Glutamatergic neuron (in vitro differentiated cells): ENCODE measurements at places on chromosomes 5 and 9.

GRCh38 chr9:84945878-84946538 is 276.5 kb downstream of the NTRK2 start:
- DNase-seq, result no peak

DNA sequence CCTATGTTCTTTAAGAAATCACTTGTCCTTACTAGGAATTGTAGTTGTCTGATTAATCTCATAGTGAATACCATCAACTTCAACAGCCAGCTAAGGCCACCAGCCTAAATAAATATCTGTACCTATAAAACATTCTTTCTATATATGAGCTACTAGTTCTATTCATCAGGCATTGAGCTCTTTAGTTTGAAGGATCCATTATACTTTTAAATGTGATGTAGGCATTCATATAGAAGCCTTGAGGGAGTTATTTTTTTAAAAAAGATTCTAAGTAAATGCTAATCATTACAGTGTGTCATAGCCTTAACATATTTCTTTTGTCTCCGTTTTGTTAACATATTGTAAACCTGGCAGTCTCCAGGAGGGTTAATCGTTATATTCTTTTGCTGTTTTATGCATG is 838.3 kb downstream of the PTPRD start:
- no peak for DNase-seq

DNA sequence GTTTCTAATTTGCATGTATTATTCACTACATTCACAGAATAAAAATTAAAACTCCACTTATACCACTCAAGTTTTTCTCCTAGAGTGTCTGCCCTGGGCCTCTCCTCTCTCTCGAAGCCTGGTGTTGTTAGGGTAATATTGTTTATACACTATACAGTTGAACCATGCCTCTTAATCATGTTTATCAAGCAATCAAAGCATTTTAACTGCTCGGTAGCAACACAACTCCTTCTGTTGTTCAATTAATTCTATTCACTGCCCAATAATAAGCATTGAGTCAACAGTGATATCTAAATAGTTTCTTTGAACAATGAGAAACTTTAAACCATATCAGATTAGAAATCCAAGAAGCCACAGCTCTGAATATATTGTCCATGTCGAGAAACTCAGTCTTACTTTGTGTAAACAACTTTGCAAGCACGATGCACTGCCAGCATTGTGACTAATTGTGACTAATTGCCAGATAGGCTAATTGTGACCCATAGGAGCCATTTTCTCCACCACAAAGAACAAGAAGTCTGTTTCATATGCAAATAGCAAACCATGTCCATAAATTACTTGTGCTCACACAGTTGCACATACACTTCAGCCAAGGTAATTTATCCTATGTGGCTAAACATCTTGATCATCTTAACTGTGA is at the start of gene DNAH5:
Gene DNAH5 (minus strand): TSS at position 129 of the 640 bp plus-strand sequence. CDS start 250 bp downstream, outside the sequence.
- DNase-seq, result no peak

GRCh38 chr9:75432888-75433287 is 344.6 kb downstream of the OSTF1 start:
- DNase-seq, result no peak

GRCh38 chr5:83199126-83199525 is 121.8 kb downstream of the XRCC4 start:
- DNase-seq, result no peak

- no peak for DNase-seq
Observed at GRCh38 chr9:131698618-131698985, 41.3 kb downstream of the RAPGEF1 start.

DNA sequence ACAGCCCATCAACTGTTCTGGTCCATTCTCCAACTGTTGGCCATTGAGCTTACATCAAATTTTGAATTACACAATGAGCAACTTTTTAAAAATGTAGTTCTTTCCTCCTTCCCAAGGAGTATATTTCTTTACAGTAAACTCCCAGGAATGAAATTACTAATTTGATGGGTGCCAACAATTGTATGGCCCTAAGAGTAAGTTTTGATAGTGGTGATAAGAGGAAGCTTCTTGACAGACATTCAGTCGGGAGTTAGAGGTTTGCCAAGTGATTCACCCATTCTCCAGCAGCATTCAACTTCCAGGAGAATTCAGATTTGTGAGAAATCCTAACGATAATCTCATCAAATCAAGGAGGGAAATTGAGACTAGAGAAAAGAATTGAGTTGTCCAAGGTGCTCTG is 579.9 kb downstream of the ACTL7B start:
- DNase-seq, result no peak

- DNase-seq, result no peak
Observed at GRCh38 chr5:60703944-60704343, 4.0 kb upstream of the DEPDC1B start.

GRCh38 chr9:76658510-76659231 is 105.6 kb upstream of the PCA3 start:
- DNase-seq, result no peak

DNA sequence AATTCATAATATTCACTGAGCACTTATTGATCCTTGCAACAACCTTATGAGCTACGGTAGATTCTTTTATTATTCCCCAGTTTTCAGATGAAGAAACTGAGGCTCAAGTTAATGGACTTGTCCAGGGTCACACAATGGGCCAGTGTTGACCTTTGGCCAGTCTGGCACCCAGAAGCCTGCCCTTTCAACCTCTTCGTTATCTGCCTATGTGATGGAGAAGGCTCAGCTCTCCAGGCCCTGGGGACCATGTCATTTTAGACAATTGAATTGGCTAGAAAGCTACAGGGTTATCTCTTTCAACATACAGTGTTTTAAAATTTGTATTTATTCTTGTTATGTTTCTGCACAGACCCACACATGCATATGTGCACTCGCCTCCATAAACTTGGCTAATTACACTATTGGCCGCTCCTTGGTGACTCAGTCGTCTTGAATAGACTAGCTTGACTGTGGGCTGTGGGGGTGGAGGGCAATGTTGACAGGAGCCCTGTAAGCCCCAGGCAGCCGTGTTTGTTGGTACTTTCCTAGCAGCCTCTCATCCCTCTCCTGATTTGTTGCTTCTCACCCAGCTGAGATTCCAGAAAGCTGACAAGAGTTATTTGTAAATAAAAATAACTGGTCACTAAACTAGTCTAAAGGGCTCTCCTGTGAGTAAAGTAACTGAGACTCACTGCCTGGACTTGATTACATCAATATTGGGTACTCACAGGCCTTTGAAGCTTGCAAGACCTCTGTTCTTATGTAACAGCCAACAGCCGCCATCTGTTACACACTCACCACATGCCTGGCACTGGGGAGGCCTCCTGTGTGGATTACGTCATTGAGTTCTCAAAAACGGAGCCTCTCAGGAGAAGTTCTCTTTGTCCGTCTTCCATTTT is 8.5 kb upstream of the ANGPTL2 start:
- DNase-seq, result peak; percentile 83

- no peak for DNase-seq
Observed at GRCh38 chr5:137665678-137666460, 70.0 kb downstream of the KLHL3 start.

DNA sequence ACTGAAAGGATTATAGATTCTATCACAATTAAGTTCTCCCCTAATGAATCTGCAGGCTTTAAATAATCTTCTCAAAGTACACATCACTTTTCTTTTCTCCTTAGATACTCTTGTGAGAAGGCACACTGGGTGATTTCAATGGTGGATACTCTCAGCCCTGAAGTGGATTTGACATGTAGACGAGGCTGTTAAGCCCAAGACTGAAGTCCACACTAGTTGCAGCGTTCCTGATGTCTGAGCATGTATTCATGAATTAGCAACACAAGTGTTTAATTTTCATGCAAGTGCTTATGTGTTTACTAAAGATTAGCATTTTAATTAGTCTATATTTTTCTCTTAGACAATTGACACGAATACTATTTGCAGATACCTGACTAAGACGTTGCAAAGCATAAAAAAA is 218.9 kb downstream of the TMEM161B start:
- no peak for DNase-seq

GRCh38 chr5:116912221-116912620 is 337.6 kb upstream of the SEMA6A start:
- no peak for DNase-seq

GRCh38 chr5:59287884-59288283 is 605.6 kb downstream of the PDE4D start:
- no peak for DNase-seq

DNA sequence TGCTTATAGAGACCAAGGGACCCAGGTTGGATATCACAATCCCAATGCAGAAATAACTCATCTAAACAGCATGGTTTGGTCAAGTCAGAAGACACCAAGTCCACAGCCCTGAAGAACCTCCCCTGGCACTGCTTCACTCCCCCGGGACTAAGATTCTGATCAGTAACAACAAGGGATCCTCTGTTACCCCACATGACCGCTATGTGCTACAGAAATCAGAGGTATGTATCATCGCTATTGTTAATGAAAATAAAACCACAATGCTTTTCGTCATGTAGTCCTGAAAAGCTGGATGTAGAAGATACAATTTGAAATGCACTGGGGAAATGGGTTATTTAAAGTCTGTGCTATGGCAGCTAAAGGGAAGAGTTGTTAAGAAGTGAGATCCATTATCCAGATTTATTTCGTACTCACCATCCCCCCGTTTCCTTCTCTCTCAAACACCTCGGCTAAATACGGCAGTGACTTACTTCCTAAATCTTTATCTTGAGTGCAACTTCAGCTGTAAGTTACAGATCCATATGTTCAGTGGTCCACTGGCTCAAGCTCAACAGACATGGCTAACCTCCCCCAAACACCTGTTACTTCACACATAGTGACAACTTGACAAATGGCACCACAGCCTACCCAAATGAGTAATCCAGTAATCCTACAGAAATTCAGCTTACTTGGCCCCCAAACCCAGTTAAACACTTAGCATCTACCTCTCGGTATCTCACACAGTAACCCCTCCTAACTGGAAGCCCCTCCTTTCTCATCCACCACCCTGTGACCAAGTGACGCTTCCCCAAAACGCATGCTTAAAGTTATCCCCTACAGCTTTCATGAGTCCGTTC is 129.2 kb downstream of the MYO10 start:
- DNase-seq, result no peak

DNA sequence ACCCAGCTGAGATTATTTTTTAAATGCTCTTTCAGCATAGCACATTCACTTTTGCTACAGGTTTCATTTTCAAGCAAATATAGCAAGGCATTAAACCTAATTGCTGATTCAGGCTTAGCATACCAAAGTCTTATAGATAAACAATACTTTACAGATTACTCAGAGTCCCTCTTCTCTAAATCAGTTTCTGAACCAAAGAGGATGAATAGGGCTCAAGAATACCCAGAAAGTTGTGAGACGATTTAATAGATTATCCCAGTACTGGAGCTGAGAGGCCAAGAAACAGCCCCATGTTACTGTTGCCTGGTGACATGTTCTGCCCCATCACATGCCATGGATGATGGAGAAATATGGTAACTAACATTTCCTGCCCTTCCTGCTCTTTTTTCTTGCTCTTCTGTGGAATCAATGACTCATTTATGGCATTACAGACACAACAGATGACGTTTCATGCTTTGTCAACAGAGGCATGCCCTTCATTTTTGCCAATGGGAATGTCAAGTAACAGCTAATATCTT is 18.1 kb upstream of the SSBP2 start:
- DNase-seq, result no peak

- DNase-seq, result no peak
Observed at GRCh38 chr5:123282444-123282843, 140.8 kb downstream of the CEP120 start.

DNA sequence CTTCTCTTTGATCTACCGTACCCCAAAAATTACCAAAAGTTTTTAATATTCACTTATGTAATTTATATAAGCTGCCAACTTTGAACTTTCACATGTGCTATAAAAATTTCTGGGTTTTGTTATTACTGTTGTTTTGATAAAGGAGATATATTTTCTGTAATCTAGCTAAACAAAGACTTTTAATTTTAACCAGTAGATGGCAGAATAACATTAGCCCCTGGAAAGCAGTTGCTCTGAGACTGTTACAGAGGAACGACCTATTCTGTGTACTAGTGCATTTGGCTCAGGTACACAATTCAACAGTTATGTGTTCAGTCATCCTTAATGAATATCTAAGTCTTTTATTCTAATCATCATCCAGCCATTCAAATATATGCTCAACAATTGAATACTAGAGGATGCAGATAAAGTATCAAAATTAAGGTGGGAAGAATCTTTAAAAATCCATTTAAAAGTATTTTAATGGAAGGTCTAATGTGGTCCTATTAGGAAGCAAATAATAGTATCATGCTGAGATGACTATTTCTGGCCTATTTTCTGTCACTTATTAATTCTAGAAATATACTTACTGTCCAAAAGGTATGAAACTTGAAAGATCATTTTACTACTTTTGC is 8.6 kb downstream of the KLHL9 start:
- no peak for DNase-seq
